ENCODE measurements at places on chromosomes 3 and 15.
A peak's percentile ranks its signal among the peaks of the same experiment; 100 is the strongest.

DNA sequence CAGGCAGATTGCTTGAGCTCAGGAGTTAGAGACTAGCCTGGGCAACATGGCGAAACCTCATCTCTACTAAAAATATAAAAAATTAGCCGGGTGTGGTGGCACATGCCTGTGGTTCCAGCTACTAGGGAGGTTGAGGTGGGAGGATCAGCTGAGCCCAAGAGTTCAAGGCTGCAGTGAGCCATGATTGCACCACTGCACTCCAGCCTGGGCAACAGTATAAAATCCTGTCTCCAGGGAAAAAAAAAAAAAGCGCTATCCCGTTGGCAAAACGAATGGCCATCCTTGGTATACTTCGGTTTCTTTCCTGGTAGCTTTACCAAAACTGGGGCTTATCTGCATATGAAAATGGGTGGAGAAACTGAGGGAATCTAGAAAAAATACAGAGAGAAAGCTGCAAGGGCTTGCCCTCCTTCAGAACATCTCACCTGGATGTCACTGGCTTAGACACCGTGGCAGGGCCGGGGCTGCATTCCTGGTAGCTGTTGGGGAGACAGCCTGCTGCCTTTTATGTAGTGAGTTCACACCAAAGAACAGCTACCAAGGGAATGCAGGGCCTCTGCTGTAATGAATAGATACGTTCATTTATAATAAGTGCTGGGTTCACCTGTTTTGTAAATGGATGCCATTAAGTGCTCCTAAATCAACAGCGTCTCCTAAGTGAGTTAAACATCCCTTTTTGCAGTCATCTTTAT lies 96.0 kb downstream of the IQSEC1 start:
- no peak for DNase-seq

- no peak for DNase-seq
Observed at GRCh38 chr15:80081390-80081789, 21.9 kb downstream of the ZFAND6 start.

- DNase-seq = peak; percentile 10
Observed at GRCh38 chr3:15557511-15557946, 36.0 kb upstream of the COLQ start.

DNA sequence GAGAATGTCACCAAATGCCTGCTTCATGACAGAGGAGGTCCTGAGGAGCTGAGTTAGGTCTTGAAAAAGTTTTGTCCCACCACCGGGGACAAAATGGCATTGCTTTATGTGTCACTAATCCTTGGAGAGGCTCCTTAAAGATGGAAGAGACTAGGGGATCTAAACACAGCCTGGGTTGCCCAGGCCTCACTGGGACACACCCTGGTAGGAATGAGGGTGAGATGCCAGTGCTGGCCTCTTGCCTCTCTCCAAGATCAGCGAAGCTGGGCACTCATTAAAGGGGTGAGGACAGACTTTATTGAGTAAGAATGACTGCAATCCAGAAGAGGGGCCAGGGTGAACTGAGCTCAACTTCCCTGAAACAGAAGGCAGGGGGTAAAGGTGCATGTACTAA lies 58.5 kb upstream of the KLF13 start:
- no peak for DNase-seq

GRCh38 chr3:183255348-183255730 lies 2.3 kb downstream of the B3GNT5 start:
- no peak for DNase-seq
